Anterior cingulate cortex (tissue), 58 donors: ENCODE measurements at places on chromosomes 2 and 18.
A peak's percentile ranks its signal among the peaks of the same experiment; 100 is the strongest.

GRCh38 chr2:128069769-128070168 lies 21.2 kb upstream of the UGGT1 start:
- DNase-seq: no peak

DNA sequence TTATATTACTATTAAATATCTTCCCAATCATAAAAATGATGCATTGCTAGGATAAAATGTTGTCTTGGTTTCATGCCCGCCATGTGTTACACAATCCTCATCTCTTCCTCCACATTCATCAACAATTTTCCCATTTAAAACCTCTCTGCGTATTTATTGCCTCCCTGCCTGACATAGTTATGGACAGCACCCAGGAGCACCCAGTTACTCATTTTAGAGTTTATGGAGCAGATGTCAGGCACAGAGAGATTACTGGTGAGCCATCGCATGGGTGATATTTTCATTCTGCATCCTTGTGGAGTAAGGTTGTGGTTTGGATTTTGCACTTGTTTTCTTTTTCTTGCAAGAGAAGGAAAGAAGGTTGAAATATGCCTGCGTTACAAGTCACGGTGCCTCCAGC lies 116.7 kb upstream of the NPAS2 start:
- no peak for DNase-seq

DNA sequence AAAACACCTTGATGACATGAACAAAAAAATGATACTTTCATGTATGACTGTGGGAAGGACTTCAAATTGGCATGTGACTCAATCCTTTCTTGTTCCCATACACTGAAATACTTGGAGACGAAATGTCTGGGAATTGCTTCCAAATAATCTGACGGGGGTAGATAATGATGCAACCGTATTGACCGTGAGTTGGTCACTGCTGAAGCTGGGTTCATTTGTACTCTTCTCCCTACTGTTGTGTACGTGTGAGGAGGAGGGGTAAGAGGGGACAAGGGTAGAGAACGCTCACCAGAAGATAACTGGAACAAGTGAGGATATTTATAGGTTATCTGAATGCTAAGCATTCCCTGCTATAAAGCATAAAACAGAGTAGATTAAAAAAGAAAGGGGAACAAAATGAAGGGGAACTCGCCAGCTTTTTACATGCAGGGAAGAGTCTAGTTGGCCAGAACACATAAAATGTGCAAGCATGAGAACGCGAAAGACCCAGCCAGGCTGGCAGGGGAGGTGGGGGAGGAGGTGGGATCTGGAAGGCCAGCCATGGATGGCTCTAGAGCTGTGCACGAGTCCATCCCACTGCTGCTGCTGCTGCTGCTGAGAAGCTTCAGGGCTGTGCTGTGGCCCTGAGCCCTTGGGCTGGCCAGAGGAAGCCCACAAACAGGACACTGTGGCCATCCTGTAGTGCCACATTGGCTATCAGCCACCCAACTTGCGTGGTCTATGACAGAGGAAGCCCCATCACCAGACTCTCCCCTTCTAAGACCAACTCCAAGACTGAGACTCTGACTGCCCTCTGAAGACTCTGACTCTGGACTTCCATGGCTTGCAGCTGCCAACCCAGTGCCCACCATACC lies 15.2 kb upstream of the CETN1 start:
- DNase-seq: no peak

GRCh38 chr18:24928301-24928878 lies 423.6 kb downstream of the ZNF521 start:
- DNase-seq: no peak

- DNase-seq: no peak
These were observed 25.5 kb downstream of the ZNF521 start for GRCh38 chr18:25326361-25326952.

GRCh38 chr2:63272560-63272959 lies 221.9 kb downstream of the OTX1 start:
- DNase-seq: no peak

DNA sequence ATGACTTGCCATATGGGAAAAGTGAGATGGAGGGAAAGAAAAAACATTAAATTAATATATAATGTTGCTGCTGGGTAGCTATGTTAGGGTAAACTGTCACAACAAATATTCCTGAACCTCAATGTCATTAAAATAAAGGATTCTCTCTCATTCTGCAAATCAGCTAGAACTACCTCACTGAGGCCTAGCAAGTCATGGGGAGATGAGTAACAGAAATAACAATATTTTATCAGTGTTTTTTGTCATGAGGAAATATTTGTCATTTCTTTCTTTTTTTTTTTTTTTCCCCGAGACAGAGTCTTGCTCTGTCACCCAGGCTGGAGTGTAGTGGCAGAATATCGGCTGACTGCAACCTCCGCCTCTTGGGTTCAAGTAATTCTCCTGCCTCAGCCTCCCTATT lies 1282.3 kb upstream of the NRXN1 start:
- no peak for DNase-seq

DNA sequence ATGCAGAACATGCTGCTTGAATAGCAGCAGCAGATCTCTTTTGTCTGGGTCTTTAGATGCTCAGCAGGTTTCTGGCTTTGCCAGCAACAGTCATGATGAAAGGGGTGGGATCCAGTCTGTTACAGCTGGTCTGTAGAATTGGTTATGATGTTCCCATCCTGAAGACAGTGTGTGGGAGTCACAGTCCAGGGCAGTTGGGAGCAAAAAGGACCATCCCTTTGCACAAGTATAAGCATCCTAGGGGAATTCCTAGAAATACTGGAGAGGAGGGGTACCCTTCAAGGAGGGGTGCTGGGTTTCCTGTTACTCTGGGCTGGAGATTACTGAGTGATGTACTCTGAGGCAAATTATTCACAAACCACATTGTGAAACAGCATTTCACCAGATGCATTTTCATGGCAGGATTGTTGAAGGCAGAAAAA lies 119.9 kb upstream of the RND3 start:
- DNase-seq: no peak

- DNase-seq: no peak
These were observed 49.2 kb downstream of the CRIM1 start for GRCh38 chr2:36404754-36405153.

DNA sequence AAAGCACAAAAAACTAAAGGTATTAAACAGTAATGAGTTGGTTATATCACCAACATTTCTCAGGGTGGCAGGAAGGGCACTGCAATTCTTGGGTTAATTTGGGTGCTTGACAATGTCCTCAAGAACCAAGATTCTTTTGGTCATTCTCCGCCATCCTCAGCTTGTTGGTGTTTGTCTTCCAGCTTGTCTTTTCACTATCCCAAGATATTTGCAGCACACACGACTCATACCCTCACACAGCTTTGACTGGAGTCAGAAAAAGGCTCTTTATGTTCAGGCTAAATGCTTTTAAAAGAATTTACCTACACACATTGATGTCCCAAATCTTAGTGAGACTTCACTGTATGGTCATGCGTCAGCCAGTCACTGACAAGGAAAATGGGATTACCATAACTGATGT lies 12.5 kb downstream of the GREB1L start:
- no peak for DNase-seq

DNA sequence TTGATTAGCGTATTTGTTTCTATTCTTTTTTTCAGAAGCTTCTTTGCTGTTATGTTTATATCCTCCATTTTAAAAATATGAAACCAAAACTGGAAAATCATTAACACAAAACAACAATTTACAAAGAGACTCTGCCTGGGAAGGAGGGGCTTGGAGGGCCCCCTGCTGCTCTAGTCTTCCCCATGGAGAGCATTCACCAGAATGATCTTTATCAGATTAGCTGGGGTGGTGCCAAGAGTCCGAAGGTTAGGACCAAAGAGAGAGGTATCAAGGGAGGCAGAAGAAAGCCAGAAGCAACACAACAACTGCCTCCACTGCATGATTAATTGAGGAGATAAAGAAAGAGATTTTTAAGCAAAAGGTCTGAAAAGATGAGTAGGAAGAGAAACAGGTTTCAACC lies 218.6 kb downstream of the IRS1 start:
- DNase-seq: no peak

DNA sequence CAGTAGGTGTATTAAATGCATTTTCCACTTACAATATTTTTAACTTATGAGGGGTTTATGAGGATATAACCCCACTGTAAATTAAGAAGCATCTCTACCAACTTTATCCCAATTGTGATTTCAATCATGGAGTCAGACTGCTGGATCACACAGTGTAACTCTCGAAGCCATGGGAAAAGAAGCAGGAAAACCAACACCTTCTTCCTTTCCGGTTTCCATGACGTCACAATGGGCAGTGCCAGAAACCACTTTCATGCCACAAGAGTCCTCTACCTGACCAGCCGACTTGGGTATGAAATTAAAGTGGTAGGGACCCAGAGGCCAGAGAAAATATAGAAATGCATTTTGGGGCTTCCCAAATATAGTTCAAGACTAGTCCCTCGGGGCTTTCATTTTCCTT lies 4.2 kb downstream of the RNF152 start:
- DNase-seq: no peak

DNA sequence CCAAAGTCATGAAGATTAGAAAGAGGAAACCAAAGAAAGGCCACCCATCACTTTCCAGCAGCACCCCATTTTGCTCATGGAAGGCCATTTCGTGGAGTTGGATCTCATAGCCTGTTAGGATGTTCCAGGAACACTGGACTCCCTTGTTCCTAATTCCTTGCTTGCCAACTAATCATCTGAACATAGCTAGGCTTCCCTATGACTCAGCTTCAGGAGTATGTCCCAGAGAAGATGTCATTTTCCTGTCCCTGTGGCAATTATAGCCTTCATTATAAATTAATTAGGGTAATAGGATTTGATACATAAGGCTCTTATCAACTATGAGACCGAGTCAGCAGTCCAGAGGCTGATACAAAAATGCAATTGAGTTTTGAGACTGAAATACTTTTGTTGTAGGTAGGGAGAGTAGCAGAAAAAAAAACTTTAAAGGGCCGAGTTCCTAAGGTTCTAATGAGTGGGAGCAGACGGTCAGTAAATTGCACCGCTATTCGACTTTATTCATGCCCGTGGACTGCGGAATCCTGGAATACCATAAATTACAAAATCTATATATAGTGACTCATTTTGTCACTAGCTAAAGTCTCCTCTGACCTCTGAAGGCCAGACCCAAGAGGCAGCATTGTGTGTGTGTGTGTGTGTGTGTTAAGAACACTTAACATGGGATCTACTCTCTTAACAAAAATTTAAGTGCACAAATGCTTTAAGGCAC lies 311.8 kb downstream of the FBXO15 start:
- DNase-seq: no peak

- no peak for DNase-seq
These were observed 57.6 kb upstream of the PARD3B start for GRCh38 chr2:204487447-204488229.

- no peak for DNase-seq
These were observed 95.9 kb downstream of the LYPD6B start for GRCh38 chr2:149134335-149134923.

- no peak for DNase-seq
These were observed 50.0 kb upstream of the PAPOLG start for GRCh38 chr2:60706021-60706420.

GRCh38 chr2:81247648-81248047 lies 943.1 kb upstream of the LRRTM1 start:
- DNase-seq: no peak

- peak; percentile 20 for DNase-seq
These were observed 61.6 kb downstream of the ST3GAL5 start for GRCh38 chr2:85826990-85827878.

DNA sequence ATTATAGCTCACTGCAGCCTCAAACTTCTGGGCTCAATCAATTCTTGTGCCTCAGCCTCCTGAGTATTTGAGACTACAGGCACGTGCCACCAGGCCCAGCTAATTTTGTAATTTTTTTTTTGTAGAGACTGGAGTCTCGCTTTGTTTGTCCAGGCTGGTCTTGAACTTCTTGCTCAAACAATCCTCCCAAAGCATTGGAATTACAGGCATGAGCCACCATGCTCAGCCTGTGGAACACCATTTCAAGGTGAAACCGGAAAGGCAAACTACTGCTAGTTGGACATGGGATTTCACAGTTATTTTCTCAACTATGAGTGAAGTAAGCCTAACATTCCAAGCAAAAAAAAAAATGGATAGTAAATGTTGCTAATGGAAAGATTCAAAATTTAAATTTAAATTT lies 20.9 kb upstream of the TGIF1 start:
- DNase-seq: no peak

DNA sequence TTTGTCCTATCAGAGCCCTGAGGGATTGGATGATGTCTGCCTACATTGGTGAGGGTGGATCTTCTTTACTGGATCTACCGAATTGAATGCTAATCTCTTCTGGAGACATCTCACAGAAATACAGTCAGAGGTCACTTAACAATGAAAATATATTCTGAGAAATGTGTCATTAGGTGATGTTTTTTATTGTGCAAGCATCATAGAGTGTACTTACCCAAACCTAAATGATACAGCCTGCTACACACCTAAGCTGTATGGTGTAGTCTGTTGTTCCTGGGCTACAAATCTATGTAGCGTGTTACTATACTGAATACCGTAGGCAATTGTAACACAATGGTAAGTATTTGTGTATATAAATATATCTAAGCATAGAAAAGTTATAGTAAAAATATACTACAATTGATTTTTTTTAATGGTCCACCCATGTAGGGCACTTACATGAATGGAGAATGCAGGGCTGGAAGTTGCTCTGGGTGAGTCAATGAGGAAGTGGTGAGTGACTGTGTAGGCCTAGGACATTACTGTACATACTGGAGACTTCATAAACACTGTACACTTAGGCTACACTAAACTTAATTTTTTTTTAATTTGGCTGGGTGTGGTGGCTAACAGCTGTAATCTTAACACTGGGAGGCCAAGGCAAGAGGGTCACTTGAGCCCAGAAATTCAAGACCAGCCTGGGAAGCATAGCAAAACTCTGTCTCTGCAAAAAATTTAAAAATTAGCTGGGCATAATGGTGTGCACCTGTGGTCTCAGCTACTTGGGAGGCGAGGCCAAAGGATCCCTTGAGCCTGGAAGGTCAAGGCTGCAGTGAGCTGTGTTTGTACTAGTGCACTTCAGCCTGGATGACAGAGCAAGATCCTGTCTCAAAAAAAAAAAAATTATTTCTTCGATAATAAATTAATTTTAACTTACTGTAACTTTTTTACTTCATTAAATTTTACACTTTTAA lies 226.3 kb upstream of the UBE2E3 start:
- no peak for DNase-seq

DNA sequence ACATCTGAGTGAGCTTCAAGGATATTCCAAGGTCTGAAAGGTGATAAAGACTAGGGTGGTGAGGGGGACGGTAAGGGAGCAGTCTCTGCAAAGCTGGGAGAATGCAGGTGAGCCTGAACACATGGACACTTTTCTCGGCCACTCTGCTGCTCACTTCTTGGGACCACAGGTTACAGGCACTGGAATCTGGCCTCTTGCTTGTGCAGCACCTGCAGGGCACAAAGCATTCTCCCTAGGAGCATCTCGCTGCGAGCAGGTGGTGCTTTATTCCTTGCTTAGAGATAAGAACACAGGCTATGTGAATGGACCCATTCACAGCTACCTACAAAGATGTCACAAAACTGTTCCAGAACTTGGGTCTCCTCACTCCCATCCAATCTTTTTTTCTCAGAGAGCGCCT lies 153.2 kb downstream of the DDX1 start:
- no peak for DNase-seq
